Dorsolateral prefrontal cortex (tissue), 122 donors: ENCODE measurements at places on chromosomes 12 and 14.

DNA sequence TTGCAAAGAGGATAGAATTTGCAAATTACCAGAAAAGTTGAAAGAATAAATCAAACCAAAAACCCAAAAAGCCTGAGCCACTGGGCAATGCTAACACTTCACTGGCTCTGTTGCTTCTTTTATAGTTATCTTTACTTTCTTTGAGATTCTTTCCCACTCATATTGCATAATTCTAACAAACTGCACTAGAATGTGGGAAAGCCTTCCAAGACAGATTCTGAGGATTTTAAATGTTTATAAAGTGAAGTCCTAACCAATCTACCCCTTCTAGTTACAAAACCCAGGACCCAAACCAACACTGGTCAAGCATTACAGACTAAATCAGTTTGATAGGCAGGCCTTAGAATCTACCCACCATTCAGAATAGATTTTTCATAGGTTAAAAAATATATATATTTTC, 150.9 kb downstream of the MED13L start:
- DNase-seq = no peak

GRCh38 chr14:29649170-29649569, 278.5 kb downstream of the PRKD1 start:
- DNase-seq = no peak

DNA sequence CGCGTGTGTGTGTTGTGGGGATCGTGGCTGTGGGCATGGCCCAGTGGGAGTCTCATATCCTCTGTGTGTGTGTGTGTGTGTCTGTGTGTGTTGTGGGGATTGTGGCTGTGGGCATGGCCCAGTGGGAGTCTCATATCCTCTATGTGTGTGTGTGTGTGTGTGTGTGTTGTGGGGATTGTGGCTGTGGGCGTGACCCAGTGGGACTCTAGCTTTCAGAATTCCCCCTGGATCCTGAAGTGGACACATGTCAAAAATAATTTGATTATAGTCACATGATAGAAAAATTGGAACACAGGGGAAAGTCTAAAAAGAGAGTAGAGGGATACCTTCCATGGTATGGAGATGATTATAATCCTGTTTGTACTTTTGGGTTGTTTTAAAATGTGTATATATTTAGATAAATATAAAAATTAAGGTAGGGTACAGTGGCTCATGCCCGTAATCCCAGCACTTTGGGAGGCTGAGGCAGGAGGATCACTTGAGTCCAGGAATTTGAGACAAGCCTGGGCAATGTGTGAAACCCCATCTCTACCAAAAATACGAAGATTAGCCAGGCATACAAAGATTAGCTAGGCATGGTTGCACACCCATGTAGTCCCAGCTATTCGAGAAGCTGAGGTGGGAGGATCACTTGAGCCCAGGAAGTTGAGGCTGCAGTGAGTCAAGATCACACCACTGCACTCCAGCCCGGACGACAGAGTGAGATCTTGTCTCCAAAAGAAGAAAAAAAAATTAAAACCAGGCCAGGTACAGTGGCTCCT, 11.0 kb downstream of the PAPLN start:
- DNase-seq = no peak

- no peak for DNase-seq
Observed at GRCh38 chr14:101554991-101555668, 6.2 kb upstream of the DIO3 start.

- no peak for DNase-seq
Observed at GRCh38 chr12:57181072-57181471, 33.7 kb upstream of the LRP1-AS start.

DNA sequence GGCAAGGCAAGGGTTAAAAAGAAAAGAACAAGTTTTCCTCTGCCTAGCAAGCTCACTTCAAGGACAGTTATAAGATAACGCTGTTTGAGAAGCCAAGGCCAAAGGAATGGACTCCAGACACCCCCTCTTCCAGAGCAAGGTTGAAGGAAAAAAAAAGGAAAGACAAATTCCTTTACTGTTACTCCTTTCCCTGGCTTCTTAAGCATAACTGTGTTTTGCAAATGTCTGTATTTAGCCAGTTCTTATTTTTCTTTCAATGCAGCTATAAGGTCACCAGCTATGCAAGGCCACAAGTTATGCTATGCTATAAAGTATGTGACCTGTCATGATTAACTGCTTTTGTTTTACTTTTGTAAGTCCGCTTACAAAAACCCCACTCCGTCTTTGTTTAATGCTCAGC, 26.6 kb downstream of the ZNF410 start:
- DNase-seq = no peak

DNA sequence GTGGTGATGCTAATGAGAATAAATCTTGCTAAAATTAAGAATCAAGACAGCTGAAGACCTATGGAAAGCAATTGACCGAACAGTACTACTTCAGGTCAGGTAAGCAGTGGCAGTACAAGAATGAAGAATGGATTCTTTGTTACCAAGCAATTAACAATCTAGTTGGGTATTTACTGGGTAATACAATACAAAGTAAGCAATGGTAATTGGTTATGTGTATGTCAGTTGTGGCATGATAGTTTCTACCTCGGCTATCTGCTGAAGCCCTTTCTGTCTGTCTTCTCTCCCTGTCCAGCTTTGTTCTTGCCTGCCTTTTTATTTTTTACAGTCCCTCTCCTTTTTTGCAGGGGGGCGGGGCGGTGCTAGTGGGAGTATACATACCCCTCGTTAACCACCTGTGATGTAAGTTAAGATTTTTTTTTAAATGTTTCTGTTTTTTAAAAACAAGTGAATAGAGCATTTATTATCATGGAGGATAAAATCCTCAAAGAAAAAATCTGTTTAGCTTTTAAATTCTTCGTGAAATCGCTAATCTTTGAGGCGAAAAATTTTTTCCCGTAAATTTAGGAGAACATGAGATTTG, 75.9 kb downstream of the RCOR1 start:
- no peak for DNase-seq

DNA sequence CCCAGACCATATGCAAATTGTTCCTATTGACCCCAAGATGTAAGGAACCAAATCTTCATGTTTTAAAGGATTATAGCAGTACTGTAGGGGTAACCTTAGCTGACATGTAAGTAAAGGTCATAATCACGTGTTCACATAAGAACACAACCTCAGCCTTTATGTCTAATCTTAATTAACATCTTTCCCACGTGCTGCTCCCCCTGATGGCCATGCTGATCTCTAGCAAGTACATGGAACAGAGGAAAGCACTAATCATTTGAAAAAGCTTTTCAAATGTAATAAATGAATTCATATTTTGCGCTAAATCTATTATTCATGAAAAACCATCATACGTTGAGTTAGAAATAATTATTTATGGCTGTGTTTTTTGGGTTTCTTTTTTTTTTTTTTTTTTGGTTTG, 30.5 kb upstream of the ITPR2 start:
- DNase-seq = no peak

DNA sequence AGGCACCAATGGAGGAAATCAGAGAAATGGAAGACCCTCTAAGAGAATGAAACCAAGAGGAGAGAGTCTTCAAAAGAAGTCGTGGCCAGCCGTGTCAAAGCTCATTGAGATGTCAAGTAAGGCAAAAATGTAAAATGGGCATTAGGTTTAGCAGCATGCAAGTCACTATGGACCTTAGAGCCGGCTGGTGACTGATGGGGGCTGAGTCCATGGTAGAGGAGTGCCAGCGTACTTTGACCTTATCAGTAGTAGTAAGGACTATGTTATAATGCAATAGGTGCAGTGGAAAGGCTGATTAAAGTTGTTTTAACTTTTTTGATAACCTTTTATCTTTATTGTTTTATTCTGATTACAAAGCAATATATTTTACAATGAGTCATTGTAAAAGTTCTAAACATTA, 66.5 kb downstream of the ANO6 start:
- DNase-seq = no peak
